ENCODE measurements at places on chromosomes 1 and 21.

DNA sequence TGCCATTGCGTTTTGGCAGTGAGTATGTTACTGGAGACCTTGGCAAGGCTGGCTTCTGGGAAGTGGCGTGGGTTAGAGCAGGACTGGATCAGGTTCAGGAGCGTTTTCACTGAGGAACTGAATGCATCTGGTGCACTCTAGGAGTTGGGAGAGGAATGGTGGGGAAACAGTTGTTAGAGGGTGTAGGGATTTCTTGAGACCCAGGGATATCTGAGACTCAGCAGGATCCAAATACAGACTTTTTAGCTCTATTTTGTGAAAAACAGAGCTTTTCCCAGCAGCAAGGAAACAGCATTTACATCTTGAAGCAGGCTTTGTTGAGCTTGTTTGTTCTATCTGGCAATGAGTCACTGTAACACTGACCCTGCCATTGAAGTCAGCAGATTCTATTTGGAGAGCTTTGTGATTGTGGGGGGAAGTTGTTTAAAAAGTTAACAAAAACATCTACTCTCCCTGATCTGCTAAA is 56.9 kb upstream of the NRIP1 start:
- peak; percentile 51 for DNase-seq

DNA sequence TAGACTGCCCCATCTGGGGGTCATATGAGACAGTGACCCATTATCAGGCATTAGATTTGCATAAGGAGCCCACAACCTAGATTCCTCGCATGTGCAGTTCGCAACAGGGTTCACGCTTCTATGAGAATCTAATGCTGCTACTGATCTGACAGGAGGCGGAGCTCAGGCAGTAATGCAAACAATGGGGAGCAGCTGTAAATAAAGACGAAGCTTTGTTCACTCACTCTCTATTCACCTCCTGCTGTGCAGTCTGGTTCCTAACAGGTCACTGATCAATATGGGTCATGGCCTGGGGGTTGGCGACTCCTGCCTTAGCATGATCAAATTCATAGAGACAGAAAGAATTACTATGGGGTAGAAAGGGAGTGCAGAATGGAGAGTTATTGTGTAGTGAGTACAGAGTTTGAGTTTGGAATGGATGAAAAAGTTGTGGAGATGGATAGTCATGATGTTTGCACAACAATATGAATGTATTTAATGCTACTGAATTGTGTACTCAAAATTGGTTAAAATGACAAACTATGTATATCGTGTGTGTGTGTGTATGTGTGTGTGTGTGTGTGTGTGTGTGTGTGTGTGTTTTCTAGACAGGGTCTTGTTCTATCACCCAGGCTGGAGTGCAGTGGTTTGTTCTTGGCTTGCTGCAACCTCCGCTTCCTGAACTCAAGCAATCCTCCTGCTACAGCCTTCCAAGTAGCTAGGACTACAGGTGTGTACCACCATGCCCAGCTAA is 42.2 kb downstream of the BTF3L4 start:
- no peak for DNase-seq

GRCh38 chr1:21829294-21829693 is 17.2 kb downstream of the LDLRAD2 start:
- DNase-seq = no peak

GRCh38 chr1:19514391-19514831 is 29.1 kb upstream of the CAPZB start:
- no peak for DNase-seq

DNA sequence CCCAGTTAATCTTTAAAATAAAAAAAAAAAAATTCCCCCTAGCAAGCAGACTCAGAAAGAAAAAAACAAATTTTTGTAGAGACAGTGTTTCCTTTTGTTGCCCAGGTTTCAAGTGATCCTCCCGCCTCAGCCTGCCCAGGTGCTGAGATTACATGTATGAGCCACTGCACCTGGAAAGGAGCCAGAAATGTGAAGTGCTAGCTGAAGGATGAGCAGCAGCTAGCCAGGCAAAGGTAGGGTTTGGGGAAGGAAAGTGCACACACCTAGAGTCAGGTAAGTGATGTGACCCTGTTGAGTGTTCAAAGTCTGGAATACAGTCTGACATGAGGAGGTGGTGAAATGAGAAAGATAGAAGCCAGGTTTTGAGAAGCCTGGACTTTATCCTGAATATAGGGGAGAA is 1.7 kb downstream of the AKR1A1 start:
- no peak for DNase-seq

GRCh38 chr1:40753142-40753882 is 30.3 kb upstream of the KCNQ4 start:
- DNase-seq = no peak

DNA sequence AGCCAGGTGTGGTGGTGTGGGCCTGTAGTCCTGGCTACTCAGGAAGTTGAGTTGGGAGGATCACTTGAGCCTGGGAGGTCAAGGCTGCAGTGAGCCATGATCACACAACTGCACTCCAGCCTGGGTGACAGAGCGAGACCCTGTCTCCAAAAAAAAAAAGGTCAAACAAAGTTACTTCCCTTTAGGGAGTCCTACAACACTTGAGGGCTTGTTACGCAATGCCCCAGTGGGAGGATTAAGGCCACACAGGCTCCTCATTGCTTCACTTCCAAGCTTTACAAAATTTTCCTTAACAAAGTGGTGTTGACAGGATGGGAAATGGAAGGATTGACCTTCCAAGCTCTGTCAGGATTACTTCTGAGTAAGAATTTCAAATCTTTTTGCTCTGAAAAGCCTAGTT is 6.2 kb upstream of the EXTL1 start:
- no peak for DNase-seq

DNA sequence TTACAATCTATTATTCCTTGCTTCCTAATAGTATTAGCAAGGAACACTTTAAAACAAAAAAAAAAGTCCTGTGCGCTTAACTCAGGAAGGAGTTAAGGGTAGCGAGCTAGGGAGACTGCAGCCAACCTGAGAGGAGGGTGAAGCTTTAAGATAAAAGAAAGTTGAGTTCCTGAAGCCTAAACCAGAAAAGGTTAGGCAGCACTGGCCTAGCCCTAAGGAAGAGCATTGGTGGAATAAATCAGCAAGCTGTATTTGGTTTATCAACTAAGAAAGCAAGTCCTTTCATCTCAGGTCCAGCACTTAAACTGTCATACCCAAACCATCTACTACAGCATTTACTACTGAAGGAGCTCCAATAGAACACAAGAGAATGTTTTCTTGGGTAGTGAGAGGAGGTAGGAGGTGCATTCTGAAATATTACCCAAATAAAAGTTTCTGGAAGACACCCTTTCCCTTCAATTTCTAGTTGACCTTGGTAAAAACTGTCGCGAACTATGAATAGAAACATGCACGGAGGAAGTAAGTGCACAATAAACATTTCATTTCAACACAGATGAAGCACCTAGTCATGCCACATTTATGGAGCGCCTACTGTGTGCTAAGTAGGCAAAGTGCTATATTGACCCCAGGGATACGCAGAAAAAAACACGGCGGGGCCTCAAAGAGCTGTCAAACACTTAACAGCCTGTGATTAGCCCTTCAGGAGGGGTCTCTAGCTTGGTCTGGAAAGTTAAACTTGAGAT is 1.3 kb downstream of the GLRX2 start:
- no peak for DNase-seq

- no peak for DNase-seq
Observed at GRCh38 chr1:20029178-20029912, 40.6 kb upstream of the PLA2G5 start.

GRCh38 chr21:44484498-44485253 is 29.4 kb downstream of the LRRC3 start:
- no peak for DNase-seq

GRCh38 chr1:52668711-52669110 is 29.4 kb downstream of the COA7 start:
- no peak for DNase-seq

DNA sequence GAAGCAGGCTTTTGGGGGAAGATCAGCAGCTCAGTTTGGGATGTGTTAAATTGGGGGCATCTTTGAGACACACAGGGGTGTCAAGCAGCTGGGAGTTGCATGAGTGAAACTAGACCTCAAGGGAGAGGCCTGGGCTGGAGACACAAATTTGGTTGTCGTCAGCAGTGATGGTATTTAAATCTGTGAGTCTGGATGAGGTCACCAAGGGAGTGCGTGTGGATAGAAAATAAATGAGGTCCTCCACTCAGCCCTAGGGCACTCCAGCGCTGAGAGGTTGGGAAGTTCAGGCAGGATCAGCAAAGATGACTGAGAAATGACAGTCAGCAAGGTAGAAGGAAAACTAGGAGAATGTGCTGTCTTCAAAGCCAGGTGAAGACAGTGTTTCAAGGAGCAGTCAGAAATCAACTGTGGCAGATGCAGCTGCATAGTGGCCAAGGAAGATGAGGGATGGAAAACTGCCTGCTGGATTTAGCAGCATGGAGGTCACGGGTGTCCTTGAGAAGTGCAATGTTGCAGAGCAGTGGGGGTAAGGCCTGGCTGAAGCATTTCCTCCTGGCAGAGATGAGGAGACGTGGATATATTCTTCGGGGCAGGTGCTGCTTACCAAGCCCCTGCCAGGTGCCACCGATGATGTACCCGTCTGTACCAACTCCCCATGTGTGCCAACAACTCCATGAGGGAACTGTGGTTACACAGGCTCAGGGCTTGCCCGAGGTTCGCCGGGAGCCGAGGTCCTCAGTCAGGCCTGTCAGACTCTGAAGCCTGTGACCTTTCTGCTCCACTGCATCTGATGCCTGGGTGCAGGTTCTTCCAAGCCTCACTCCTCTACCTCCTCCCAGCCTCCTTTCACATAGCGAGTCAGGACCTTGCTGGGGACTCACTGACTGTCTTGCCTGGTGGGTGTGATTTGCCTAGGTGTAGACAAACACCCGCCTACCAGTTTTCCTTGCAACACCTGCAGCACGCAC is 11.3 kb downstream of the MAP7D1 start:
- DNase-seq = no peak

DNA sequence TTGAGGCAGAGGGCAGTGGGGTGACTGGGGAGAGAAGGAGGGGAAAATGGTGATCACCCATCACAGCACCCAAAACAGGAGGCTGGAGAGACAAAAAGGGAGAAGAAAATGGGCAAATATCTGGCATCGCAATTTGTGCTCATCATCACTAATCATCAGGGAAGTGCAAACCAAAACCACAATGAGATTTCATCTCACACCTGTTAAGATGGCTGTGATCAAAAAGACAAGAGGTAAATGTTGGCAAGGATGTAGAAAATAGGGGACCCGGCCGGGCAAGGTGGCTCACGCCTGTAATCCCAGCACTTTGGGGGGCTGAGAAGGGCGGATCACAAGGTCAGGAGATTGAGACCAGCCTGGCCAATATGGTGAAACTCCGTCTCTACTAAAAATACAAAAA is 74.0 kb downstream of the KIF14 start:
- no peak for DNase-seq

GRCh38 chr1:30374400-30375070 is 348.9 kb downstream of the MATN1 start:
- DNase-seq = no peak

DNA sequence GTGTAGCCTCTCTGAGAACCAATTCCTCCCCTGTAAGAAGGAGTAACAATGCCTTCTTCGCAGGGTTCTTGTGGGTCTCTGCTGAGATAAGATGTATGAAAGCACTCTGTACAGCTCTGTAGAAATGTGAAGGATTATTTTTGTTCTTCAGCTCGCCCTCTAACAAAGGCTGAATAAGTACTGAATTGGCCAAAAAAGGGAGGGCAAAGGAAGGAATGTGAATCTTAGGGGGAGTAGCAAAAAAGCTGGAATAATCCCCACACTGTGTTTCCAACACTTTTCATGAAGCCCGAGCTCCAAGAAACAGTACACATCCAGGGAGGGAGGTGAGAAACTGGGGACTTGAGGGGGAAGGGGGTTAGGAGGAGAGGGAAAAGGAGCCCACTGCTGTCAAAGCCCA is 14.0 kb upstream of the SLC41A1 start:
- DNase-seq = no peak

DNA sequence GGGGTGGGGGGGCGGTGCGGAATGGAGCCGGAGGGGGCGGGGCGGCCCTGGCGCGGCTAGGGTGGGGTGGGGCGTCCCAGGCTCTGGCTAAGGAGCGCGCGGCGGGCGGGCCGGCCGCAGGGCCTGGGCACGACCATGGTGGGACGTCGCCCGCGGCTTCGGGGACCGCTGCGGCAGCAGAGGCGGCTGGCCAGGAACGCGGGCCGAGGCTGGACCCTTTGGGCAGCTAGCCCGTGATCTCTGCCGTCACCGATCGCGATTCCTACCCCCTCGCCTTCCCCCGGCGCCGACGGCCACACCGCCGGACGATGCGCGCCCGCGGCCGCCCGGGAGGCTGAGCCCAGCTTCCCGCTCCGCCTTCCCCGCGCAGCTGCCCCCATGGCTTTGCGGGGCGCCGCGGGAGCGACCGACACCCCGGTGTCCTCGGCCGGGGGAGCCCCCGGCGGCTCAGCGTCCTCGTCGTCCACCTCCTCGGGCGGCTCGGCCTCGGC is at the start of gene MAP3K21:
TSS of gene MAP3K21 (plus strand) at position 74 of the 491 bp plus-strand sequence. CDS start at position 379, 305 bp downstream.
- peak; percentile 48 for DNase-seq

- DNase-seq = no peak
Observed at GRCh38 chr1:97070376-97070775, 348.8 kb downstream of the PTBP2 start.

- DNase-seq = no peak
Observed at GRCh38 chr1:60935599-60936110, 146.7 kb upstream of the NFIA start.

- no peak for DNase-seq
Observed at GRCh38 chr1:226763905-226764264, 24.8 kb upstream of the ITPKB start.

DNA sequence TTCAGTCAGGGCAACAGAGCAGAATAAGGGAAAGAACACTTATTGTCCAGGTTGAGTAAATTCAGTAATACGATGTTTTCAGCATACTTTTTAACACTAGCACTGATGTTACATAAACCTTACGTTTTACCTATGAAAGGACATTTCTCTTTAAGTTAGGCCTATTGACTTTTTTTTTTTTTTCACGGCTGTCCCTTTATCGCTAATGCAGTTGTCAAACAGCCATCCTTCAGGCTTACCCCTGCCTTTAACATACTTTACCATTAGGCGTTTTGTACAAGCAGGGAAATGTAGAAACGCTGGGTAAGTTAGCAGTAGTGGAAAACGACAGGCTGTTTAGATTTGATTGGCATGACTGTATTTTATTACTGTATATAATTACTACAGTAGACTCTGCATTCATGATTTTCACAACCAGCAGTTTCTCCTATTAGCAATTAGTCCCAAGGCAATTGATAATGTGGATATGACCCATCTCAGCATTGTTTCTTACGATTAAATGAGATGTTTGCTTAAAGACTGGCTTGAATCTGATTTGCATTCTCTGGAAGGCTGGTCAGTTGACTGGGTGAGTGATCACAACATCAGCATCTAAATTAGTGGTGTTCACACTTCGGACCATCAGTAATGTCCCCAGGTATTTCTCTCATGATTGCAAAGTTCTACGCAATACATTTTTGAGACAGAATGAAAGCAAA is 109.9 kb upstream of the LBR start:
- DNase-seq = no peak

DNA sequence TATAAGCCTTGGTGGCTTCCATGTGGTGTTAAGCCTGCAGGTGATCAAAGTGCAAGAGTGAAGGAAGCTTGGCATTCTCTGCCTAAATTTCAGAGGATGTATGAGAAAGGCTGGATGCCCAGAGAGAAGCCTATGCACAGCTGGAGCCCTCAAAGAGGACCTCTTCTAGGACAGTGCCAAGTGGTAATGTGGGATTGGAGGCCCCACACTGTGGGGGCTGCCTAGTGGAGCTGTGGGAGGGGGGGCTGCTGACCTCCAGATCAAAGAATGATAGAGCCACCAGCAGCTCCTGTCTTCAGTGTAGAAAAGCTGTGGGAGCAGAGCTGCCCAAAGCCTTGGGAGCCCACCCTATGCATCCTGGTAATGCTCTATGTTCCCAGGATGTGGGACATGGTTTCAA is 1512.7 kb upstream of the TPTE start:
- DNase-seq = no peak
